ENCODE measurements at places on chromosomes 6 and 20.

DNA sequence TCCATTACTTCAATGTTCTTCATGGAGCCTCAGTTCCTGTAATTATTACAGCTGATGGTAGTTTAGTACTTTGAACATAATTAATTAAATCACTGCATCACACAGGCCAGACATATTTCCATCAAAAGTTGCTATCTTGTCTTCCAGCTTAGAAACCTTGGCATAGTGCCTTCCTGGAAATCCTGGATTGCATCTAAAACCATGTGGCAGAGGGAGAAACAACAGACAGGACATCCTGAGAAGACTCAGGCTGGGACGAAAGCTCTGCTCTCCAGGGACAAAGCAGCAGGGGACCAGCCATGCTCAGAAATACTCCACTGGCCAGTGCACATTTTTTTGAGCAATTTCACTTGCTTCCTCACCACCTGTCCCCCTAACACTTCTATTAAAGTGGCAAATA, 55.3 kb downstream of the TBX18 start:
- no peak for DNase-seq

DNA sequence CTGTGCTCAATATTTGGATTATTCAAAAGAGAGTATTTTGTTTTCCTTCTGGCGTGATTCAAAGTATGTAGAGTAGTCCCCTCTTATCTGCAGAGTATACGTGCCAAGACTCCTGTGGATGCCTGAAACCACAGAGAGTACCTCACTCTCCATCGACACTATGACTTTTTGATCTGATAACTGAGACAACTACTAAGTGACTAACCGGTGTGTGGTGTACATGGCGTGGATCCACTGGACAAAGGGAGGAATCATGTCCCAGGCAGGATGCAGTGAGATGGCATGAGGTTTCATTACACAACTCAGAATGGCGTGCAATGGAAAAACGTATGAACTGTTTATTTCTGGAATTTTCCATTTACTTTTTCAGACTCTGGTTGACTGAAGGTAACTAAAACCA, 112.2 kb upstream of the PDE7B start:
- no peak for DNase-seq

- DNase-seq, result no peak
Measured at GRCh38 chr6:52499026-52499425, 77.8 kb downstream of the TRAM2 start.

GRCh38 chr20:9301129-9302090, 213.0 kb upstream of the LAMP5 start:
- no peak for DNase-seq

- no peak for DNase-seq
Measured at GRCh38 chr6:143741480-143741879, 63.7 kb downstream of the PHACTR2 start.

DNA sequence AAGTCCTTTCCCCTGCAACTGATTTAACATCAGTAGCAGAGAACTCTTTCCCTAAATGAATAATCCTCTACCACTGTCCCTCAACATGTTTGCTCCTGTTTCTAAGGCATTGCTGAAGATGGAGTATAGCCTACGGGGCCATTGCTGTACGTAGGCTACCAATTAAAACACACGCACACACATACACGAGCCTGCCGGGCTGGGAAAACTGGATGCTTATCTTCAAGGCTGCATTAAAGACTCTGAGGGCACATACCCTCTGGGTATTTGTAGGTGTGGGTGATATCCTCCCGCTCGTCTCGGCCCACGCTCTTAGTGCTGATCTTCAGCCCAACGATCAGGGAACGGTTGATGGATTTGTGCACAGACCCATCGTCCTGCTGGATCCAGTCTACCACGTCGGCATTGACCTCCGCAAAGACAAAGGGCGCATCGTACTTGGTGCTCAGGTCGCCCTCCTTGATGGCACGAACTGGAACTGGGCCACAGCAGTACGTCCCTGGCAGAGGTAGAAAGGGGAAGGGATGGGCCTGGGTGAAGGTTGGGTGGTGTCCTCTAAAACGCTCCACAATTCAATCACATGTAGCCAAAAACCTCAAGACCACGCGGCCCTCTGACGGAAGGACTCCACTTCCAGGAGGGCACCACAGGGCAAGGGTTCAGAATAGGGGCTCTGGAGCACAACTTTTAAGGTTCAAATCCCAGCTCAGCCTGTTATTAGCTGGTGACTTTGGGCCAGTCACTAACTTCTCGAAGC, 25.7 kb downstream of the TGM2 start:
- no peak for DNase-seq

GRCh38 chr20:46985671-46986070, 91.0 kb downstream of the EYA2 start:
- DNase-seq, result no peak

GRCh38 chr20:4545526-4545925, 176.2 kb upstream of the PRND start:
- no peak for DNase-seq

GRCh38 chr20:15199698-15200097, 862.3 kb upstream of the FLRT3 start:
- DNase-seq, result no peak
